Urinary bladder (tissue), 4 donors: ENCODE measurements at places on chromosomes 5 and 9.

DNA sequence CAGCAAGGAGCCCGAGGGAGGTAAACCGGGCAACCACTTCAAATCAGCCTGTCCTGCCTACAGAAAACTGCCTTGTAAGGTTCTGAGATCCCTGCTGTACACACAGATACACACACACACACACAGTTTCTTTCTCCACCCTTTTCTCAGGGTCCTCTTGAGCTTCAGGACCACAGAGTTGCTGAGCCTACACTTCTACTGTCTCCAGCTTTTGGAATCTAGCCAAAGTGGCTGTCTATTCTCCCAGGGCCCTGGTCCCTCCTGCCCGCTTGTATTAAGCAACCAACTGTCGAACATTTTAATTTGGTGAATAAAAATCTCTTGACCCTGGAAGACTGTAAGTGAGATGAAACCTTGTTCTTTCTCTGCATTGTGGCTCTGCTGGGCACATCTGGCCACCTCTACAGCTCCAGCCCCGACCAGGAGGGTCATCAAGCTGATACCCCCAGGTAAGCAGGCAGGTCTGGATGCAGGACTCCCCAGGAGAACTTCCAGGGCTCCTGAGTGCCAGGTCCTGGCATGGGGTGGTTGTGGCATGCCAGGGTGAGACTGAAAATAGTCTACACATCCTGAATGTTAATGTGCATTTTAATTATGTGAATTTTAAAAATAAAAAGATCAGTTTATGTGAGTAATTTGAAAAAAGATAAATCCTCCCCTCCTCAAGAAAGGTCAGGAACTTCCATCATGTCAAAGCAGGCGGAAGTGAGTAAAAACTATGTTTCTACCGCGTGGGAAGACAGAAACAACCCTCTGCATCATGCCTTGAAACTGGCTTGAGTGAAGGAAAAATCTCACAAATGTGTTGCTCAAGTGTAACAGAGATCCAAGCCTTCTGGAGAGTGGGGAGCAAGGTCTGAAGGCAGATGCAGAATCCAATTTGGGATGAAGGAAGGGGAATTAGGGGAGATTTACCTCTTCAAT, 15.0 kb upstream of the S1PR3 start:
- DNase-seq, result no peak

DNA sequence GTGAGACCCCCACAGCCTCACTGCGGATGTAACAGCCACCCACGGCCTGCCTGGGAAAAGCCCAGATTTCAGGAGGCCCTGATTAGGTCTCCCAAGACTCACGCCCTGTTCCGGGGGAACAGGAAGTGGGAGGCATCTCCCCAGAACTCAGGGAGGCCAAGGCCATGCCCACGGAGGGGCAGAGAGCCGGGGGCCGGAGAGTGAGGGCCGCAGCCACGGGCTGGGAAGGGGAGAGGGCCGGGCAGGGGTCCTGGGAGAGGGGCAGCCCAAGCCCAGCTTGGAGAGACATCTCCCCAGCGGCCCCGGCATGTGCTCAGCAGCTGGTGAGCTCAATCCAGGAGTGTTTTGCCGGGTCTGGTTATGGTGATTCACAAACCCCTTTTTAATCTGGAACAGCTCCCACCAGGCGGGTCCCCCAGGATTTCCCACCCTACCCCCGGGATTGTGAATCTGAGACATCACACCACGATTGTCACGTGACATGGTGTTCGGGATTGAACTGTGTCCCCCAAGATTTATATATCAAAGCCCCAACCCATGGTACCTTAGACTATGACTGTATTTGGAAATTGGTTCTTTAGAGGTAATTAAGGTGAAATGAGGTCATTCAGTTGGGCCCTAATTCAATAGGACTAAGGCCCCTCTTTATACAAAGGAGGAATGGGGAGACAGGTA, 26.6 kb downstream of the KCNT1 start:
- no peak for DNase-seq

DNA sequence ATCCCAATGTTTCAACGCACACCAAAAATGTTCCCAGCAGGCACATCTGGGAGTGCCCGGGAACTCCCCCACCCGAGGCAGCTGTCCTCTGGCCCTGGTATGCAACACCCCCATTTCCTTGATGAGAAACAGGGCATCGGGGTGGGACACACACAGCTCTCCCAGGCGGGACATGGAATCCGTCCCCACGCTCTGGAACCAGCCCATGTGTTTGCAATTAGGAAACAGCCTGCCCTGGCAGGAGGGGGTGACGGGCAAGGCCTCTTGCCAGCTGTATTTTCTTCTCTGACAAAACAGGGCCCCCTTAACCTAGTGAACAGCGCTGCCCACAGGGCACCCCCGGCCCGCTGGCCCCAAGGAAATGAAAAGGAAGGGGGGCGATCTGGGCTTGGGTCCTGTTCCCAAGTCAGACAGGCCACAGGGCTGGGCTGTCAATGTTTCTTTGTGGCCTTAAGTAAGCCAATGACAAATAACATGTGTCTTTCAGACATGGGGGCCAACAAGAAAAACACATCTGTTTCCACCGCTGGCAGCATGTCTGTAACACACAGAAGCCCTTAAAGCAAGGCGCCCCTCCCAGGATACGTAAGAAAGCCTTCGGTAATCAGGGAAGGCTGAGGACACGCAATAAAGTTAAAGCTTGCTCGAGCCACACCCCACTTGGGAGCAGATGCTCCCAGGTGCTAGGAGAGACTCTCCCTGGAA, 125.3 kb downstream of the ROR2 start:
- DNase-seq, result no peak

GRCh38 chr9:89863837-89864236, 259.0 kb downstream of the GADD45G start:
- DNase-seq, result no peak

DNA sequence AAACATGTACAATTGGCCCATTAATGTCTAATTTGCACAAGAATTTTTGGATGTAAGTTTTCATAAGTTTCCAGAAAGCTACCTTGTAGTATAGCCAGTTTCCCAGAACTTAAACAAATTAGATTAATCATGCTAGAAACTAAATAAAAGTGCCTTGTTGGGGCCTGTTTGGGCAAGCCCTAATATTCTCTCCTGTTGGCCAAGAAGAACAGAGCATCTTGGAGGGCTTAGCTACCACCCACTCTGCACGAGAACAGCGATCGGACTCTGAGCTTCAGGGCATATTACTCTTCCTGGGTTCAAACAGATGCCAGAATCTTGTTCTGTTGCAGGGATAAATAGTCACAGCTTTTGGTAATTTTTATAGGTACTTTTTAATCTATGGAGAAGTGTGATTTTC, 88.2 kb downstream of the GAS1 start:
- no peak for DNase-seq

DNA sequence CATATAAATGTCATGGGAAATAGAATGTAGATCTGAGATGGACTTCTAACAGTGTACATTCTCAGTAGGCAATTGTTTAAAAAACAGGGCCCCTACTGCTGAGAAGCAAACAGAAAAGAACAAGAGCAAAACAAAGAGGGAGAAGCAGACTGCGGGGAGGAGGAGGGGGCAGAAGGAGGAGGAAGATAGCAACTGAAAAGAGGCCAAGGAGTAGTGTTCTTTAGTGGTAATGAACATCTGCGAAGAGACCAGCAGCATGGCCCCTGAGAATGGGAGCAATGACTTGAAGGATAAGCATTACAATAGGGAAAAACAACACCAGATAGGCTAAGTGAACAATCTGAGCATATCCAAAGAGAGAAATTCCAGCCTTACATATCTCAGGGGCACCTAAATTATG, 36.8 kb downstream of the HAPLN1 start:
- no peak for DNase-seq

DNA sequence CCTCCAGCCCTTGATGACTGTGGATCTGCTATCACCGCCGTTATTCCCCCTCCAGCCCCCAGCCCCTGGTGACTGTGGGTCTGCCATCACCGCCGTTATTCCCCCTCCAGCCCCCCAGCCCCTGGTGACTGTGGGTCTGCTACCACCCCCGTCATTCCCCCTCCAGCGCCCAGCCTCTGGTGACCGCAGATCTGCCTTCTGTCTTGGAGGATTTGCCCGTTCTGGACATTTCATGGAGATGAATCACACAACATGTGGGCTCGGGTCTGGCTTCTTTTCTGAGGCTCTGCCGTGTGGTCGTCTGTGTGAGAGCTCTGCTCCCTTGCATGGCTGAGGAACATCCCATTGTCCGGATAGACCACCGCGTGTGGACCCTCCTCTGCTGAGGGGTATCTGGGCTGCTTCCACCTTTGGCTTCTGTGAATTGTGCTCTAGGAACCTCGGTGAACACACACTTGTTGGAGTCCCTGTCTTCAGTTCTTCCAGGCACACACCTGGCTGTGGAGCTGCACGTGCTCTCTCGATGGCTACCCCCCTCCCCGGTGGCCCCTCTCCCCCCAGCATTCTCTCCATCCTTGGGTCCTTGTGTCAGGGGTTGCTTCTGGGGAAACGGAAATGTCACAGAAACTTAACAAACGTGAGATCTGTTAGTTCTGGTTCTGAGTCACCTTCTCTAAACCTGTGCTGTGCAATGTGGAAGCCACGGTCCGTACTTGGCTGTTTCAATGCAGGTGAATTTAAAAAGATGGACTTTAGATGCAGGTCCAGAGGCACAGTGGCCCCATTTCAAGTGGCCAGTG, 105.3 kb upstream of the COL5A1 start:
- DNase-seq, result no peak

DNA sequence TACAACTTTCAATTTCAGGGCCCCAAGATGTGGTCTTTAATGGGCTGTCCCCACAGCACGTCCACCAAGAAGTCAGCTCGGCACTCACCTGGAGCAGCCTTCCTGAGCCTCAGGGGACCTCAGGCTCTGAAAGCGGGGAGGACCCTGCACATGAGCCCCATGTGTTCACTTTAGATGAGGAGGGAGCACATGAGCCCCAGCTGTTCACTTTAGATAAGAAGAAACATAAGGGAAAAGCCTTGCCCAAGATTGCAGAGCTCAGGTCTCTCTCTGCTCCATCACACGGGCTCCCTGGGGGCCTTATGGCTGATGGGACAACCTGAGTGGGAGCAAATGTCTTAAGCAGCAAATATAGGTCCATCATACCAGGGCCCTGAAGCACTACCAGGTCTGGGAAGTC, 56.4 kb downstream of the NIPSNAP3B start:
- no peak for DNase-seq

GRCh38 chr5:96547486-96547885, 114.4 kb upstream of the PCSK1 start:
- DNase-seq, result no peak

DNA sequence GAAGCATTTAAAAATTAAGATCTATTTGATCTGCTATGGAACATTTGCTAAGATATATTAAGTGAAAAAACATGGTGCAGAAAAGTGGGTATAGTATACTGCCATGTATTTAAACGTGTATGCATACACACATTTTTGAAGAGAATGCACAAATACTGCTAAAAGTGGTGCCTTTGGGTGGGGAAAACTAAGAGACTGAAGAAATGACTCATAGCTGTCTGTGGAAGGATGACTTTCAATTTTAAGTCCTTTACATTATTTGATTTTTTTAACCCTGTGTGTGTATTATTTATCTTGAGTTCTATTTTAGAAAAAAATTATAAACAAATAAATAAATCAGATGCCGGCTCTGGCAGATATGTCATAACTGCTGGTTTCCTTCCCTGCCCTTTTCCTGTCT, 120.7 kb upstream of the SLIT3 start:
- no peak for DNase-seq

GRCh38 chr5:89606939-89607534, 724.1 kb upstream of the MEF2C start:
- DNase-seq, result no peak

- no peak for DNase-seq
These were observed 6.2 kb downstream of the MLANA start for GRCh38 chr9:5896863-5897262.

DNA sequence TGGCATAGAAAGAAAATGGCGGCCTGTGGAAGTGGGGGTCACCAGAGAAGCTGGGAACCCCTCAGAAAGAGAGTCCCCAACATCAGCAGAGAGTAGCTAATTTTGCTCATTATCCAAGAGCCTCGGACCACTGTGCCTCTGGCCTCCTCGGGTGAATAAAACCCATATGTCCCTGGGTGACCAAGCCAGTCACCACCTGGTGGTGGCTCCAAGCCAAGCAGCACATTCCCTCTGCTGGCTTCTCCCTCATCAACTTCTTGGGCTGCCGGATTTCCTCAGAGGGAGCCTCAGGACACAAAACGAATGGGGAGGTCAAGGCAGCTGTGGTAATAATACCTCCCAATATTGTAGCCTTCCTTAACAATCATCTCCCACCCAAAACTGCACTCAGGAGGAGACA, 242.5 kb downstream of the NFIB start:
- no peak for DNase-seq

DNA sequence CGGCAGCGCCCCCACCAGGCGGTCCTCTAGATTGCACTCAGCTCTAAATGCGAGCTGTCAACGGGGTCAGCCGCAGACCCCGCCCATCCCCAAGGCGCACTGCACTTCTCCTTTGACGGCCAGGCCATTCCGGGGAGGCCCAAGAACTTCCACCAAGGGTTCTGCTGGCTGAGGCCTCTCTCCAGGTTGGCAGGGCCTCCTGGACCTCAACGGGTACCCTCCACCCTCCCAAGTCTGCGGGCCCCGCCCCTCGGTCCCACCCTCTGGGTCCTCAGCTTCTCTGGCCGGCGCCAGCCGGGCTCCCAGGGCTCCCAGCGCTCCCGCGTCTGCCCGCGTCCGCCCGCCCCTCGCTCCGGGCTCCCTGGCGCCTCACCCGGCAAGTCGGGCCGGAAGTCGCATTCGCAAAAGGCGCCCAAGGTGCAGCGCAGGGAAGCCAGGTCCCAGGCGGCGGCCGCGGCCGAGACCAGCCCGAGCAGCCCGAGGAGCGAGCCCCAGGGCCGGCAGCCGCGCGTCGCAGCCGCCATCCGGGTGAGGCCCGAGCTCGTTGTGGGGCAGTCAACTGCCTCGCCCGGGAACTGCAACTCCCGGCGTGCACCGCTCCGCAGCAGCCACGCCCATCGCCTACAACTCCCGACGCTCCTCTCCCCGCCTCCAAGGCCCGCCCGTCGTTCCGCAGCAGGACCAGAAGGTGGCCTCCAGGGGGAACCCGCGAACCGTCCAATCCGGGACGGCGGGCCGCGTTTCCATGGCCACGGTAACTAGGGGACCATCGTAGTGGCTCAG, at the start of gene TOR2A:
Gene TOR2A, minus strand, starts transcription at position 548 of the 783 bp plus-strand sequence. Its CDS starts 24 bp downstream, at position 524.
- peak; percentile 94 for DNase-seq

GRCh38 chr5:149886692-149887470, 57.7 kb downstream of the PDE6A start:
- DNase-seq, result no peak

DNA sequence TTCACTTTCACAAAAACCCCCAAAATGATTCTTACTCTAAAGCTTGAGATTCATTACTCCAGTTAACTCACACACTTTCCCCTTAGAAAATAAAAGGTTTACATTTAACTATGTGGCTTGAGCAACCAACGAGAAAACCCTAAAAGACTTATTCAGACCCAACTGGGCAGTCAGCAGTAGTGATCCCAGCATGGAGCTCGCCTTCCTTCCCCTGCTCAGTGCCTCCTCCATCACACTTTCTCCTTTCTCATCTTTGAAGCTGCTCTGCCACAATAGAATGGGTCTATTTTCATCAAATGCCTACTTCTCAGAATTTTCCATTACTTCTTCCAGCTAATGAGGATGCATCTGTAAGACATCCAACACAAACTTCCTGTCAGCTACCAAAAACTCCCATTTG, 29.1 kb downstream of the RORB start:
- DNase-seq, result no peak

- no peak for DNase-seq
These were observed 62.1 kb downstream of the ZSWIM6 start for GRCh38 chr5:61394078-61394704.

GRCh38 chr9:120099065-120099464, 480.9 kb downstream of the CDK5RAP2 start:
- no peak for DNase-seq

GRCh38 chr5:136984772-136985446, 514.2 kb downstream of the SPOCK1 start:
- no peak for DNase-seq

GRCh38 chr5:133489632-133490031, 122.7 kb downstream of the FSTL4 start:
- DNase-seq, result no peak

GRCh38 chr9:90053027-90053426, 448.2 kb downstream of the GADD45G start:
- no peak for DNase-seq
